ENCODE measurements at places on chromosomes 3 and 15.

DNA sequence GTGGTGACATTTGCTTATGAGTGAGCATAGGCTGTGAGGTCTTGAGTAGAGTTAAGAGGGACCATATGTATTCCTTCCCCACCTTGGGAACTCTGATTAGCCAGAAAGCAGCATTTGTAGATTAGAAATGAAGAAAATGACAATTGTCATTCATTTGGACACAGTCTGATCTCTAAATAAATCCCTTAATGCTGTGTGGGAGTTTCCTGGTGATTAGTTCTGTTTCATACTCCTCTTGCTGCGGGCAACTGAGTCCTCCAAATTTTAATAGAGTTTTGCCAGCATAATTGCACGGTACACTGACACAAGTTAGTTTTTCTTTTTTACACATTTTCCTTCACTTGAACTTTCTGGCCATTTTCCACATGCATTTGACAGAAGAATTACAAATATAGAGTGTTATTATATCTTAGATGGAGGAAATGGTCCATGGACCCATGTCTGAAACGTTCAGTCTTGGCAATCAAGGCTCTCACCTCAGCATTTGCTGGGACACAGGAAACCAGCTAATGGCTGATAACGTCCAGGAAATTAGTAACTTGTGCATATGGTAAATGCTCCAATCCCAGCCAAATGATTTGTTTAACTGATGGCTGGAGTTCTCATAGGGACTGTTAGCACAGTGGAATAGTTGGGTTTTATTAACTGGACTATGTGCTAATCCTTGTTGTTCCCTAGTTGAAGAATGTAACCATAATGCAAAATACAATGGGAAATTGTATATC, 321.2 kb downstream of the RBMS3 start:
- no peak for DNase-seq

DNA sequence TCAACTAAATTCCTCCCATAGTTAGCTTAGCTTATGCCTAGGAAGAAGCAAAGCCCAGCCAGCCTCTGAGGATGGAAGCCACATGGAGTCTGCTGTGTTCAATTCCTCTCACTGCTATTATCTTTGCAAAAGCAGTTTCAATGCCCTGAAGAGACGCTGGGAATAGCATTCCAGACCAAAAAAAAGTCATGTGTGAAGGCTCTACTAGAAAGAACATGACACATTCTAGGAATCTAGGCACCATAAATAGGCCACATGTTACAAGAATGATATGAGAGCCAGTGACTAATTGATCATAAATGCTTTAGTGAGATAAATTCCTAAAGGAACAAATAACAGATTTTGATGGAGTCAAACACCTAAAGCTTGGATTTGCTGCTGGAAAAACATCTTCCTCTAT, 800.8 kb downstream of the TUSC7 start:
- no peak for DNase-seq

- DNase-seq: no peak
Observed at GRCh38 chr3:100412912-100413590, 11.7 kb downstream of the LNP1 start.

GRCh38 chr3:127792541-127793292, 29.6 kb downstream of the MGLL start:
- no peak for DNase-seq

DNA sequence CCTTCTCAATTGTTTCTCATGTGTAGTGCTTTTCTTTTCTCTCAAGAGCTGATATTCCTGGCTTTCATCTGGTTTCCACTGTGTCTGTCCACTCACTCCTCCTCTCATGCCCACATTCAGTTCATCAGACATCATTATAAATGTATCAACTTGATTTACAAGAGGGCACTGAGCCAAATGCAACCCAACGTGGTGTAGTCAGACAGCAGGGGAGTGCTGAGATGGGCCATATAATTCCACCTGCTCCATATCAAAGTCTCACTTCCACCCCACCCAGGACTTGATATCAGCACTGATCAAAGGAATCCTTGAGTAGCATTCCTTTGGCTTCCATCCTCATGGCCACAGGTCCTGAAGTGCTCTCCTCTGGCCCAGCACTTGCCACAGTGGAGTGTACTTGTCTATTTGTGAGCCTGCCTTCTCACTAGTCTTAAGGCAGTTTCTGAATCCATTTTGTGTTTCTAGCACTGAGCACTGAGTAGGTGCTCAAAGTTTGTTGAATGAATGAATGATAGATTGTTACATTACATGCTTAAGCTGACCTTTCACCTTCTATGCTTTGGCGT, 252.8 kb downstream of the CLSTN2 start:
- no peak for DNase-seq

- no peak for DNase-seq
Observed at GRCh38 chr3:134163096-134163495, 87.6 kb downstream of the RYK start.

- DNase-seq: no peak
Observed at GRCh38 chr3:179672918-179673317, 20.1 kb downstream of the USP13 start.

- no peak for DNase-seq
Observed at GRCh38 chr3:18572809-18573208, 147.7 kb upstream of the SATB1 start.

DNA sequence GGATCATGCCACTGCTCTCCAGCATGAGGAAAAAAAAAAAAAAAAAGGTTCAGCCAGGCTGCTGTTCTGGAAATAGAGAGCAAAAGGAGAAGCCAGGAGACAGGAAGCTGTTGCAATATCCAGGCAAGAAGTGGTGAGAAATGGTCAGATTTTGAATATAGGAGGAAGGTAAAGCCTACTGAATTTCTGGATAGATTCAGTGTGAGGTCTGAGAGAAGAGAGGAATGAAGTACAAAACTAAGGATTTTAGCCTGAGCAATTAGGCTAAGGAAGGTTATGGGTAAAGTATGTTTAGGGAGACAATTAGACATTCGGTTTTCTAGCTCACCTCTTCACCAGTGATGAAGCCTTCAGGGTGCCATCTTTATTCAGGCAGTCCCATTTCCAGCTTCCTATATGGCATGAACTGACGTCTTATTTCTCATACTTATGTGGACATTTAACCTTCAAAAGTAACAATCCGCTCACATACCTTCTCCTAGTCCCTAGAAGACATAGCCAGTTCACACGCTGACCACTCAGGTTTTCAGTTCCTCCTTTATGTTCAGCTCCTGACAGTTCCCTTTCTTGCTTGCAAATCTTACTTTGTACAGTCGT, 57.2 kb downstream of the KIF9 start:
- no peak for DNase-seq

GRCh38 chr15:78642331-78642730, 1.3 kb upstream of the CHRNB4 start:
- DNase-seq: no peak

DNA sequence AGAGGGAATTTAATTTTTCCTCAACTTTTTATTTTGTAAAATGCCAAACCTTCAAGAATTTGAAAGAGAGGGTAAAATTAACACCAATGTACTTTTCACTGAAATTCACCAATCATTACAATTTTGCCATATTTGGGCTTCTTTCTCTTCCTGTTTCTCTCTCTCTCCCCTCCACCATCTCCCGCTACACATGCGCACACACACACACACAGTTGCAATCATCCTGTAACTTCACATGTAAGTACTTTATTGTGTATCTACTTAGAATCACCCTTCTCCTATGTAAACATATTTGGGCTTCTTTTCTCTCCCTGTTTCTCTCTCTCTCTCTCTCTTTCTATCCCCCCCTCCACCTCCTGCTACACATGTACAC, 7.4 kb downstream of the ARL14 start:
- no peak for DNase-seq

DNA sequence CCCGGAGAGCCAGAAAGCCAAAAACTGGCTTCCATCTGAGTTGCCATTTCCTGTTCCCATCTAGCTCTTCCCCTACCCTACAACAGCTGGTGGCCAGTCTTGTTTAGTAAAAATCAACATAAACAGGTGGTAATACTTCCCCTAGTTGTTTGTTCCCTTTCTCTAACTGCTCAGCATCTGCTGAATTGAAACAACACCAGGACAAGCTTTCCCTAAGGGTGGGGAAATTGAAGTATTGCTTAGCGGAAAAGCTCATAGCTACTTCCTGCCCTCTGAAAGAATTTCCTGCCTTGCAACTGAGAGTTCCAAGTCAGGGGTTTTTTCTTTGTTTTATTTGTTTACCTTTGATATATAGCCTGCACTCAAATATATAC, 66.8 kb downstream of the HMG20A start:
- no peak for DNase-seq

- no peak for DNase-seq
Observed at GRCh38 chr3:119831022-119831421, 49.1 kb downstream of the NR1I2 start.

- no peak for DNase-seq
Observed at GRCh38 chr15:57403017-57403416, 26.7 kb downstream of the CGNL1 start.

GRCh38 chr3:50625231-50626182, 8.6 kb downstream of the MAPKAPK3 start:
- DNase-seq: no peak

DNA sequence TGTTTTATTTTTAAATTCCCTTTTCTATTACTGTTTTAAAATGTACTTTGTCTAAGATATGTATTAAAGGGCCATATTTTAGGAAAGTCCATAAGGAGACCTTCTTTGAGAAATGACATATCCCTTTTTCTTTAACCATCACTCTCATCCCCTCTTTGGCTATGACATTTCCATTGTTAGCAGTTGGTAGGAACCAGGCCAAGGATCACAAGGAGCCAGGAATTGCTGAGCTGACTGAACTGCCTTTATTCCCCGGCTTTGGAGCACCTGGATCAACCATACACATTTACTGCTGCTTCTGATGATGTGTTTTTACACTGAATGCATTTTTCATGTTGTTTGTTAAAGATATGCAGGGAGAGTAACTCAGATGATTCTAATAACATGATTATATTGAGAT, 79.7 kb downstream of the HHLA2 start:
- DNase-seq: no peak

DNA sequence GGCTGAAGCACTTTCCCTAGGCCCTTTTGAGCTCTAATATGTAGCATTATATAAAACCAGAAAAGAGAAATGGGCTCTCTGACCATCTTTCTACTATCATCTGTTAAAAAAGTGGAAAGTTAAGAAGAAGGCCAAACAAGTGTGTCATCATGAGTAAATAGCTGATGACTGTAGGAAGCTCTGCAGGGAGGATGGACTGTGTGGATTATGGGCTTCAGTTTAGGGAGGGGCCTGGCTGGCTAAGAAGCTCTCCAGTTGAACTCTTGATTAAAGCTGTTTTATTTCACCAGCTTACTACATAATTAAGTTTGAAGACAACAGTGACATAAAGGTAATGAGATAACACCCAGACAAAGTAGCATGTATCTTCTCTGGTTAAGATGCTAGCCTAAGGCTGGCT, 30.6 kb downstream of the INTS14 start:
- DNase-seq: no peak

- no peak for DNase-seq
Observed at GRCh38 chr15:89669941-89670340, 9.2 kb downstream of the PLIN1 start.

DNA sequence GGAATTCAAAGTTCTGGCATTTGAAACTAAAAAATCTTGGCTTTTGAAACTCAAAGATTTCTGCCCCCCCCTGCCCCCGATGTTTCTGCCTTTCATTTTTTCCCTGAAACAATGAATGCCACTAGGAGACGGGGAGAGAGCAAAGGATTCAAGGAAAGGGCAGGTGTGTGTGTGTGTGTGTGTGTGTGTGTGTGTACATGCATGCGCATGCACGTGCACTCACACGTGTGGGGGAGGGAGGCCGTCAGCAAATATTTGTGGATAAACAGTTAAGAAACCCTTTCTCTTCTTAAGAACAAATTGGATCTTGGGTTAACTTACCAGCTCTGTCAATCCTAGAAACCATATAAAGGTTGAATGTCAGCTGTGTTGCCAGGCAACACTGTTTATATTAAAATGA, 29.2 kb upstream of the CCDC174 start:
- no peak for DNase-seq

- no peak for DNase-seq
Observed at GRCh38 chr15:67783303-67783702, 42.0 kb upstream of the SKOR1 start.

DNA sequence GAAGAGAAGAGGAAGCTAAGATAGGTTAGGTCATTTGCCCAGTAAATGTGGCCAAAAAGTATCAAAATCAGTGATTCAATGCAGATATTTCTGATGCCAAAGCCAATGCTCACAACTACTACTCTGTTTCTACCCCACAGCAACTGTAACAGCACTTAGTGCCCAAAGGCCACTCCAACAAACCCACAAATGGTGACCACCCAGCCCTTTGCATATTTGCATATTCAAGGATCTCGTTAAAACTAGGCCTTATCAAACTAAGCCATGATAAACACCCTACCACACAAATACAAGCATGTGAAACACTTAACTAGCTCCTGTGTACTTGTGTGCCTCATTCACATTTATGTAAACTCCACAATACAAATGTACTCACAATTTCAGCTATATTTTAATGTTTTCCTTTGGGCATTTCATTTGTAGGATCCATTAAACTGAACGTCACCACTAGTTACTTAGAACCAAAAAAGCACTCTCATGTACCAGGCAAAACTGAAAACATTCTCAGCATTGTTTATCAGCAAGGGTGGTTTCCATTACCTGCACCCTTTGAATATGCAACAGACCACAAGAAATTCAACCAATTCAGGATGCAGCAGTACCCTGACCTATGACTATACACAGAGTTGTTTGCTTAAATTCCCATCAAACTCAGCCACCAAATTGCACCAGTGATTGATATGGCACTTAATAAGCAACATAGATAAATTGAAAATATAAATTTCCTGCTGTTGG, 111.2 kb upstream of the STT3B start:
- DNase-seq: no peak

- DNase-seq: no peak
Observed at GRCh38 chr3:11551036-11551435, 92.7 kb downstream of the VGLL4 start.

- peak; percentile 19 for DNase-seq
Observed at GRCh38 chr3:46829699-46830208, 33.5 kb downstream of the MYL3 start.

DNA sequence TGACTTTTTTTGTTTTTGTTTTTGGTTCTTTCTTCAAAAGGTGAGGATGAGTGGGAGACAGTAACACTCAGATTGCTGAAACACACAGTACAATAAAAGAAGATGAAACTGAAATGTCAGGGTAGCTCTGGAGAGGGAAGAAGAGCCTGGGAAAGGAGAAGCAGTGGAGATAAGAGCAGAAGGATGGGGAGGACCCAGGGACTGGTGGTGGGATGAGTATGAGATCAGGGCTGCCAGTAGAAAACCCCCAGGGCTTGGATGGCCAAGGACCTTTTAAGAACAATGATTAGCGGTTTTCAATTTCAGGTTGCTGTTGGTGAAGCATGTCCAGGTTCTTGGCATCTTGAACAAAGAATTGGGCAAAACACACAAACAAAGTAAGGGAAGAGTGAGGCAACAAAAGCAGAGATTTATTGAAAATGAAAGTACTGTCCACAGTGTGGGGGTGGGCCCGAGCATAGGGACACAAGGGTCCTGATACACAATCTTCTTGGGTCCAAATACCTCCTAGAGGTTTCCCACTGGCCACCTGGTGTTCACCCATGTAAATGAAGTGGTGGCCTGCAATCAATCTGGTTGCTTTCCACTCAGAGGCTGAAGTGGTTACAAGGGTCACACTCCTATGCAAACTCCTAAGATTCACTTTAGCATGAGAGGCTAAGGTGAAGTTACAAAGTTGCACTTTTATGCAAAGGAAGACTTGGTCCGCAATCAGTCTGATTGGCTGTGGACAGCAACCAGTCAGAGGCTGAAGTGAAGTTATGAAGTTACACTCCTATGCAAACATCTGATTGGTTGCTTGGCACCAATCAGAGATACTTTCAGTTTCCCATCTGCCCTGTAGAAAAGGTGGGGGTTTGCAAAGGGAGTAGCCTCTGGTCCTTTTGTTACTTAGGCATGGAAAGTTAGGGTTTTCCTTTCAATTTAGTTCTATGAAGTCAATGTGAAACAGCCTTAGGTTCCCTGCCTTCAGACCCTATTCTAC, 26.1 kb upstream of the MFSD1 start:
- no peak for DNase-seq

Data from activated CD4-positive, alpha-beta T cell treated with anti-CD3 and anti-CD28 coated beads for 24 hours (primary cell).